ENCODE measurements at places on chromosomes 6 and 20. TPM values are rescaled to one million over a fixed set of nuclear protein-coding genes. Genes with fewer than 3 reads are reported as not detected.

EYA4 gene
- total RNA-seq, result 3.9 TPM

HDGFL1 gene
- total RNA-seq, result not detected

SLC17A3 gene
- total RNA-seq, result not detected

LRRN4 gene
- 0.14 TPM for total RNA-seq

SLC22A3 gene
- total RNA-seq, result 2.2 TPM

SALL4 gene
- 0.05 TPM for total RNA-seq

ZFP57 gene
- 1.3 TPM for total RNA-seq

CRISP2 gene
- not detected for total RNA-seq

HAO1 gene
- total RNA-seq, result not detected

CLDN20 gene
- 0.14 TPM for total RNA-seq

RBM38 gene
- total RNA-seq, result 14.2 TPM

IMPG1 gene
- total RNA-seq, result not detected

WFDC10B gene
- total RNA-seq, result not detected

OOEP gene
- total RNA-seq, result not detected

MEP1A gene
- 0.21 TPM for total RNA-seq

CALHM6 gene
- total RNA-seq, result 2.4 TPM

PTCHD4 gene
- total RNA-seq, result 1.6 TPM

DYNLT1 gene
- total RNA-seq, result 149 TPM

FAM184A gene
- total RNA-seq, result 0.14 TPM

DPM1 gene
- 69.6 TPM for total RNA-seq

OR2J3 gene
- not detected for total RNA-seq

CST3 gene
- 506 TPM for total RNA-seq

CALHM4 gene
- total RNA-seq, result not detected

TSBP1 gene
- total RNA-seq, result not detected

CLVS2 gene
- total RNA-seq, result 0.14 TPM

POM121L2 gene
- total RNA-seq, result not detected

RIPOR3 gene
- total RNA-seq, result 0.56 TPM

RNF182 gene
- total RNA-seq, result not detected

CLIC5 gene
- not detected for total RNA-seq

GPR6 gene
- total RNA-seq, result not detected

TPD52L2 gene
- 85.5 TPM for total RNA-seq

OR2B6 gene
- not detected for total RNA-seq

FAM209B gene
- 0.49 TPM for total RNA-seq

Data from airway epithelial cell (primary cell).